ENCODE measurements at places on chromosomes 5 and 9.
A peak's percentile ranks its signal among the peaks of the same experiment; 100 is the strongest.

GRCh38 chr5:35316611-35317274 is 86.5 kb upstream of the PRLR start:
- H3K4me3 ChIP-seq: no peak overlapping the region
- no peak for DNase-seq
- no peaks in the 10 kb centered on the region for H3K4me1 ChIP-seq
- H3K36me3 ChIP-seq: no peaks in the 10 kb centered on the region
- no peak overlapping the region for H3K27ac ChIP-seq
- no peaks in the 10 kb centered on the region for H3K27me3 ChIP-seq

GRCh38 chr5:161751265-161751664 is 65.7 kb downstream of the GABRA6 start:
- no peaks in the 10 kb centered on the region for H3K4me1 ChIP-seq
- no peak for DNase-seq
- no peak overlapping the region for H3K27ac ChIP-seq

GRCh38 chr9:122053567-122054350 is 39.3 kb downstream of the TTLL11 start:
- no peaks in the 10 kb centered on the region for H3K27me3 ChIP-seq
- H3K36me3 ChIP-seq: no peaks in the 10 kb centered on the region
- H3K27ac ChIP-seq: no peak overlapping the region
- no peaks in the 10 kb centered on the region for H3K4me1 ChIP-seq

DNA sequence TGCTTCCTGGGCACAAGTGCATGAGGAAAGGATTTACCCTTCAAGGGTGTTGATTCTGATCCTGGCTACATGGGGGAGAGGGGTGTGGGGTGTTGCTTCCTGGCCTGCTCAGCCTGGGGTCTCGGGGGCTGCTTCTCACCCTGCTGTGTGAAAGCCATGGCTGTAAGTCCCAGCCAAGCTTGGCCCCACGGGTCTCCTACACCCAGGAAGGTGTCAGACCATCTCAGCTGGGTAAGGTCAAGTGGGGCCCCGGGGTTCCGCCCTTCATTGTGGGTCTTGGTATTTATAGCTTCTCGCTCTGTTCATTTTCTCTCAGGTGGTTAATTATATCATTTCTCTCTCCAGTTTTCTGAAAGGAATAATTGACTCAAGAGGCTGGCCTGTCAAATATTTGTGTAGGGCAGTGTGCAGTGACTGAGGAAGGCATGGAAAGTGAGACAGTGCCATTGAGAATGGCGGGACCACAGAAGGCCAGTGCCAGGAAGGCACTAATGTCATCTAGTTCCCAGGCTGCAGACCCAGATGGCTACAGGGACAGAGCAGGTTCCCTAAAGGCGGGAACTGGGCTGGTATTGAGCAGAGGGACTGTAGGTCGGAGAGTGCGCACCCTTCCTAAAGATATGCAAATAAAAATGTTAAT is 126.0 kb downstream of the FOXD1 start:
- H3K4me1 ChIP-seq: no peaks in the 10 kb centered on the region
- H3K27ac ChIP-seq: no peak overlapping the region
- H3K27me3 ChIP-seq: no peaks in the 10 kb centered on the region
- no peak for DNase-seq
- no peak overlapping the region for H3K4me3 ChIP-seq

GRCh38 chr5:1731091-1731639 is 68.5 kb downstream of the MRPL36 start:
- H3K27me3 ChIP-seq: no peaks in the 10 kb centered on the region
- H3K4me1 ChIP-seq: no peaks in the 10 kb centered on the region
- no peak overlapping the region for H3K4me3 ChIP-seq
- H3K27ac ChIP-seq: no peak overlapping the region
- DNase-seq: no peak

GRCh38 chr5:142845954-142846398 is 75.8 kb downstream of the ARHGAP26 start:
- no peak overlapping the region for H3K4me3 ChIP-seq
- DNase-seq: no peak
- no peaks in the 10 kb centered on the region for H3K36me3 ChIP-seq
- peaks cover 24% of the 10 kb centered on the region for H3K4me1 ChIP-seq
- H3K27ac ChIP-seq: peak overlapping the region; percentile 67

GRCh38 chr5:123371575-123372179 is 51.5 kb downstream of the CEP120 start:
- no peaks in the 10 kb centered on the region for H3K36me3 ChIP-seq
- H3K4me3 ChIP-seq: no peak overlapping the region
- H3K4me1 ChIP-seq: no peaks in the 10 kb centered on the region
- DNase-seq: no peak
- no peaks in the 10 kb centered on the region for H3K27me3 ChIP-seq
- H3K27ac ChIP-seq: no peak overlapping the region

DNA sequence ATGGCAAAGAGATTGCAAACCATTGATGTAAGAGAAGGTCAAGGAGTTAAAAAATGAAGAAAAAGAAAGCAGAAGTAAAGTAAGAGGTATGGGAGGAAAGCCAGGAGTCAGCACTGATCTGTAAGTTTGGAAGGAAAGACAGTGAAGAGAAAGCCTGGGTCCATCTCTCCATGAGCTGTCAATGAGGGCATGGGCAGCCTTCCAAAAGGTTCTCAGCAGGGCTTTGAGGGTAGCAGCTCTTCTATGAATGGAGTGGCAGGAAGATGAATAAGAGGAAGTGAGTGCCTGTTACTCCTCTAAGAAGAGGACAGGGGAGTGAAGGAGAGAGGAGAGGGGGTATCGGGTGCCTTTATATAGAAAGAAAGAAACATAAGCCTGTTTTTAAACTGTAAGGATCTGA is 97.1 kb downstream of the ADCY2 start:
- no peaks in the 10 kb centered on the region for H3K36me3 ChIP-seq
- no peak for DNase-seq
- H3K4me1 ChIP-seq: no peaks in the 10 kb centered on the region
- H3K4me3 ChIP-seq: no peak overlapping the region
- H3K27ac ChIP-seq: no peak overlapping the region

DNA sequence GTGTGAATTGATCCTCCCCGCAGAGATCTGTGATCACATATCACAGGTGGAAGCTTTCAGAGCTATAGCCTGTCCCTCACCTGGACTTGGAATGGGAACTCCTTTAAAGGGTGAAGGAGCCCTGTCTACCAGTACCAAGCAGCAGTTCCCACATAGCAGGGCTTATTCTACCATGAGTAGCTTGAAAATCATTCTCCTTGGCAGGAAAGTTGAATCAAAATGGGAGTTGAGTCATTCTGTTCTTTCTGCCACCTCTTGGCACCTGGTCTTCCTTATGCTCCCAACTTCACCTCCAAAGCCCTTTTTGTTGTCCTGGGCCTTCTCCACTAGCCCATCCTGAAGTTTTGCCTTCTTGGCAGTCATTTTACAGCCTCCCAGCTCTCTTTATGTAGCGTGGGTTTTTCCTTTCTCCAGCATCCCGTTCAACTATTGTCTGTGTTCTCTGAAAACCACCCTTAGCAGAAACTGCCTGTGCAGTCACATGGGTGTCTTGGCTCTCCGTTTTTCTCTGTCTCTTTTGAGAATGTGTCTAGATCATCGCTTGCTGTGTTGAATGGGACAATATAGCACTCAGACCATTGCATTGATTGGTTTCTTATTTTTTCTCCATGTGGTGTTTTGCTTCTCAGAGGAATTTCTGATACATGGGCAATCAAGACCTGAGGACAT is 222.2 kb downstream of the AOPEP start:
- DNase-seq: no peak
- peaks cover 34% of the 10 kb centered on the region for H3K4me1 ChIP-seq
- H3K4me3 ChIP-seq: no peak overlapping the region
- H3K36me3 ChIP-seq: no peaks in the 10 kb centered on the region

All from esophagus squamous epithelium (tissue), 5 donors.